AG09309 (cell line): ENCODE measurements at places on chromosomes 5 and 9.

DNA sequence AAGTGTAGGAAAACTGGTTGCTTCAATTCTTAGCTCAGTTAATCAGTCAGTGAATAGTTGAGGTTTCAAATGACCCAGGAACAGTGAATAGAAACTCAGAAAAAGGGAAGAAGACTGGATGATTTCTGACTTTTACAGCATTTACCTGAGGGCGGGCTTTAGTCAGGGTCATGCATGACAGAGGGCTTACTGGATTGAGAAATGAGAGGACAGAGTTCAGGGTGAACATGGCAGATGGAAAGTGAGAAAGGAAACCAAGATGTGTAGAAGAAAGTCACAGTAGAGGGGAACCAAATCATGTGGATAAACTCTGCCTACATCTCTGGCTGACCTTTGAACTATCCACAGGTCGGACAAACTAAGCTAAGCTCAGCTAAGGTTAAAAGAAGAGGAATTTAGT lies 596.0 kb downstream of the SEMA5A start:
- no peak for DNase-seq

DNA sequence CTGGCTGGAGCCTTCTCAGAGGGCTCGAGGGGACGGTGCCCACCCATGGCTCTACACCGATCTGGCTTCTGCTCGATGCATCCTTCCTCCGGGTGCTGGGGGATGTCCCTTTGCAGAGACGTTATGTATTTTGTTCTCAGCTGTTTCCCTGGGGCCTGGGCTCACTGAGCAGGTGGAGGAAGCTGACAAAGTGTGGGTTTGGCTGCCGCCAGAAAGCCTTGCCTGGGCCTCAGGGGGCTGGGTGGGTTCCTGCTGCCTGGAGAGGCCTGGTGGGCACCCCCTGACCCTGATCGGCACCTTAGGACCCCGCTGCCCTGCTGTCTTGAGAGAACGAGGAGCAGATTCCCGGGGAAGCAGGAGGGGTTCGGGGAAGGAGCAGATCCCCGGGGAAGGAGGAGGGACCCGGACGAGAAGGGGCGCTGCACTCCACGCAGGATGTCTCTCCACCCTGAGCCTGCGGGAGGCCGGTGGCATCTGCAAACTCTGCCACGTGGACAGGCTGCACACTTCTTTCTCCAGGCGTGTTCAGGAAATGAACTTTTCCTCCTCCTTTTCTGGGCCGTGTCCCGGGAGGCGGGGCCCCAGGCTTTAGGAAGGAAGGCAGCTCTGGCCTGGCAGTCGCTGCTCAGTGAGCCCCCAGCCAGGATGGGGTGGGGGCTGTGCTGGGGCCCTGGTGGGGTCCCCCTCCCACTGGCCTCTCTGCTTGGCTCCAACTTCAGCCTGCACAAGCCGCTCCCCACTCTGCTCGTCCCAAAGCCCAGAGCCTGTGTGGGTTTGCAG lies 148.9 kb downstream of the RXRA start:
- DNase-seq, result no peak

GRCh38 chr5:20972419-20972925 lies 984.5 kb upstream of the CDH18 start:
- no peak for DNase-seq

DNA sequence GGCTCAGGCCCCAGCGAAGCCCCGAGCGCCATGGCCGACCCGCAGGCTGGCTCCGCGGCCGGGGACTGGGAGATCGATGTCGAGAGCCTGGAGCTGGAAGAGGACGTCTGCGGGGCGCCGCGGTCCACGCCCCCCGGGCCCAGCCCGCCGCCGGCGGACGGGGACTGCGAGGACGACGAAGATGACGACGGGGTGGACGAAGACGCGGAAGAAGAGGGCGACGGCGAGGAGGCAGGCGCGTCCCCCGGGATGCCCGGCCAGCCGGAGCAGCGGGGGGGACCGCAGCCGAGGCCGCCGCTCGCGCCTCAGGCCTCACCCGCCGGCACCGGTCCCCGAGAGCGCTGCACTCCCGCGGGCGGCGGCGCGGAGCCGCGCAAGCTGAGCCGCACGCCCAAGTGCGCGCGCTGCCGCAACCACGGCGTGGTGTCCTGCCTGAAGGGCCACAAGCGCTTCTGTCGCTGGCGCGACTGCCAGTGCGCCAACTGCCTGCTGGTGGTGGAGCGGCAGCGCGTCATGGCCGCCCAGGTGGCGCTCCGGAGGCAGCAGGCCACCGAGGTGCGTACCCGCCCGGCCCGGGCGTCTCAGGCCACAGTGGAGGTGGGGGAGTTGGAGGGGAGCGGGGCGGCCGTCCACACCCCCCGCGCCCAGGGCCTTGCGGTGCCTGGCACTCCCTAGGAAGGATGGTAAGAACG lies 1.6 kb downstream of the DMRT2 start:
- DNase-seq, result no peak

- DNase-seq, result peak; percentile 37
These were observed 1.1 kb downstream of the FKBP15 start for GRCh38 chr9:113219969-113220368.

GRCh38 chr9:6991418-6991817 lies 233.6 kb downstream of the KDM4C start:
- DNase-seq, result no peak

GRCh38 chr5:43106290-43106638 lies 14.4 kb upstream of the ZNF131 start:
- no peak for DNase-seq

DNA sequence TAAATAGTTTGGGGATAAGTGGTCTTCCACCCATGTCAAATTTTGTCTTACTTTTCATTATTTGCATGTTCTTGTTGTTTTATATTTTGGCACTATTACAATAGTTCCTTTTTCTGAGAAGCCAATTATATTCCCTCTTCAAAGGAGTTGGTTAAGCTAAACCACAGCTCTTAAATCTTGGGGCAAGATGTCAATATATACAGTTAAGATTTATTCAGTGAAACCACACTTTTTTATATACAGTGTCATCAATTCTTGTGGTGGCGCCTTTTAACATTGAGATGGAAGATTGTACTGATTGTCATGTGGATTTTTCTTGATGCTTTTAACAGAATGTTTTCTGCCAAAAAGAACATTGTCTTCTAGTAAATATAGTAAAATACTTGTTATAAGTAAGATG lies 104.1 kb downstream of the MTREX start:
- no peak for DNase-seq

DNA sequence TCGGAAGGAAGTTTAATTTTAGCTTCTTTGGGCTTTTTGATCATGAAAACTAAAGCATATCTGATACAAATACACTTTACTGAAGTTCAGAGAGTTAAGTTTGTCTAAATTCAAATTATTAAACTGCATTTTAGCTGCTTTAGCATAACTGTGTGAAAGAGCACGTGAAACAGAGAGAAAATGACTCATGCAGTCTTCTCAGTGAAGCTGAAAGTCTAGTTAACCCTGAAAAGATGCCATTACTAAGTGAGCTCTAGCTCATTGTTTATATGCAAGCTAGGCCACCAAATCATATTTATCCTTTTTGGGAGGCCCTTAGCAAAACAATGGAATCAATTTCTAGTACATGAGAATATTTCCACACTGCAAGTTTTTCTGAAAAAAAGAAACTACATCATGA lies 27.6 kb downstream of the TPD52L3 start:
- DNase-seq, result peak; percentile 17

- no peak for DNase-seq
These were observed 13.3 kb upstream of the GADD45G start for GRCh38 chr9:89591274-89592212.

GRCh38 chr9:84970432-84970831 lies 300.9 kb downstream of the NTRK2 start:
- no peak for DNase-seq

DNA sequence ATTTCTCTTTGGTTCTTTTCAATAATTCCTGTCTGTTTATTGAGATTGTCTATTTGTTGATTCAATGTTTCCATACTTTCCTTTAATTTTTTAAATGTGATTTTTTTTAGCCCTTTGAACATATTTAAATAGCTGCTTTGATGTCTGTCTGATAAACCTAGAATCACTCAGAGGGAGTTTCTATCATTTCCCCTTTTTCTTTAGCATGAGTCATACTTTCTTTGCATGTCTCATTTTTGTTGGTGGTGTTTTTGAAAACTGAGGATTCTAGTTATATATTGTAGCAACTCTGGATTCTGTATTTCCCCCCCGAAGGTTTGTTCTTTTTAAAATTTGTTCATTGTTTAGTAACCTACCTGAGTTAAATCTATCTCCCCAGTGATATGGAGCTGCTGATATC lies 24.2 kb upstream of the ZNF618 start:
- no peak for DNase-seq

DNA sequence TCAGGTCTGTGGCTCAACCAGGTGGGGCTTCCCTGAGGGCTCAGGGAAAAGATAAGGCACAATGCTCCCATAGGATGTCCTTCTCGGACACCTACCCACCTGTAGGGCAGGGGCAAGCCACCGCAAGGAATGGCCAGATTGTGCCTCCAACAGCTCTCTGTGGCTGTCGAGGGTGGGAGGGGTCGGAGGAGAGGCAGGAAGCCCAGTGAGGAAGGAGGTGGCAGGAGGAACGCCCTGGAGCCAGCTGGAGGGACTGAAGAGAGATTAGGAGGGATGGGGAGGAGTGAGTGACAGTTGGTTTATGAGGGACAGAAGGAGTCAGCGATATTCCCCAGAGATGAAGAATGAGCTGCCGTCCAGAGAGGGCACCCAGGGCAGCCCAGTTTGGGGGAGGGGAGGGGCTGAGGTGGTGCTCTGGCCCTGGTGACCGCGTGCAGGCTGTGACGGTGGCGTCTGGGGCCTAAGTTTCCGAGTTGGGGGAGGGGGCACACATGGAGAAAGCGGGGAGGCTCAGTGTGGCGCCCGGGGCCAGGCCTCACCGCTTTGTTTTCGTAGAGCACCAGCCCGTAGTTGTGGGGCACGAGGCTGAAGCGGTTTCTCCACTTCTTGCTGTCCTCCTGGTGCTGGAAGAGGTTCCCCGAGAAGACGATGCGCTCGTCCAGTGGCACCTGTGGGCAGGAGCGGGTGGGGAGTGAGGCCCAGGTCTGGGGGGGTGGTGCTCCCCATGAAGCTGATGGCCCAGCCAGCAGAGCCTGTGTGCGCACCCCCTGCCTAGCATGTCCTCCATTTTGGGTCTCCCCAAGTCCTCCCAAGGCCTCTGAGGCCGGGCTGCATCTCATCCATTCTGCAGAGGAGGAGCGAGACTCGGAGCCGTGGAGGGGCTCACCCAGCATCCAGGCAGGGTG lies 75.6 kb downstream of the LRSAM1 start:
- DNase-seq, result no peak

DNA sequence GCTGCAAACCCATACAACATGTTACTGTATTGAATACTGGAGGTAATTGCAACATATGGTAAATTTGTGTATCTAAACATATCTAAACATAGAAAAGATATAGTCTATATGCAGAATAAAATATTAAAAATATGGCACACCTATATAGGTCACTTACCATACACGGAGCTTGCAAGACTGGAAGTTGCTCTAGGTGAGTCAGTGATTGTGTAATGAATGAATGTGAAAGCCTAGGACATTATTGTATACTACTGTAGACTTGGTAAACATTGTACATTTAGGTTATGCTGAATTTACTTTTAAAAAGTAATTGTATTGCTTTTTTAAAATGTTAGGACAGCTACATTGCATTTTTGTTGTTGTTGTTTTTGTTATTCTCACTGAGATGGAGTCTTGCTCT lies 968.8 kb downstream of the TLE1 start:
- DNase-seq, result no peak

DNA sequence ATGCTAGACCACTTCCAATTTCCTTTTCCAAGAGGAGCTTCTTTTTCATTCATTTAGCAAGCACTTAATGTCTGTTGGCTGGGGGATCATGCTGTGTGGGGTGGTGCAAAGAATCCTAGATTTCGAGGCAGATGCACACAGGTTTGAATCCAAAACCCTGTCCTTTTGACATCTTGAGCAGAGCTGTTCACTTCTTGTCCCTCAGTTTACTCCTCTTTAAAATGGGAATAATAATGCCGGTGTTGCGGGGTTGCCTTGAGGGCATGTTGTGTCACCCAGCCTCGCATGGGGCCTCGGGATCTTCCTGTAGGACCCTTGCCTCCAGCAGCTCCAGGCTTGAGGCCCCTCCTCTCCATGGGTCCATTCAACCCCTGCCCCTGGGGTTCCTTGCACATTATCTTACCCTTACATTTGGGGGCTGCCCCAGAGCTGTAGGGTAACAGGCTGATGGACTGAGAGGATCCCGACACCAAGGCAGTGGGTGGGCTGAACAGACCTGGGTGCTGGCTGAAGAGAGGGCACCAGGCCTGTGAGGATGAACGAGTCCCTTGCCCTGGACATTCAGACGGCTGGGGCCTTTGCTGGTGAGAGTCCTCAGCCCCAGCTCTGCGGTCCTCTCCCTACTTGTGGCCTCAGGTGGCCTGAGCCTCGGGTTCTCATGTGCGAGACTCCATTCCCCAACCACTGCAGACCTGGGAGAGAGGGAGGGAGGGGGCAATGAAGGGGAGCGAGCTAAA lies 145.8 kb downstream of the BARX1 start:
- DNase-seq, result no peak

GRCh38 chr5:84585218-84585617 lies 200.5 kb upstream of the EDIL3 start:
- DNase-seq, result no peak

GRCh38 chr9:98801561-98801960 lies 5.2 kb upstream of the ANKS6 start:
- DNase-seq, result no peak

DNA sequence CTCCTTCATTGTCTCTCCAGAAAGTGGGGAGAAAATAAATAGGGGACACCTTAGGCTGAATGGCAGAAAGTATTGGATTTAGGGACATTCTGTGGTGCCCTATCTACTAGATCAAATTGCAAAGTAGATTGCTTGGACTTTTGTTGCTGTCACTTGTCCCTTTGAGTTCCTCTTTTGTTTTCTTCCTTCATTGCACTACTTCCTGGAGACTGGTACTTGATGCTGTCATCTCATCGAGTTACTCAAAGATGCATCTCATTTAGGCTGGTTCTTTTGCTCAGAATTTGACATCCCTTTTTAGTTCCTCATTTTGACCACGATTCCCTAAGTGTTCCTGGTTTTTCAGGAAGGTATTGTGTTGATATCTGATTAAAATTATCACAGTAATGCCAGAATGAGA lies 137.6 kb downstream of the ADGRV1 start:
- DNase-seq, result no peak

- no peak for DNase-seq
These were observed 223.9 kb upstream of the DMRT1 start for GRCh38 chr9:617445-618085.

DNA sequence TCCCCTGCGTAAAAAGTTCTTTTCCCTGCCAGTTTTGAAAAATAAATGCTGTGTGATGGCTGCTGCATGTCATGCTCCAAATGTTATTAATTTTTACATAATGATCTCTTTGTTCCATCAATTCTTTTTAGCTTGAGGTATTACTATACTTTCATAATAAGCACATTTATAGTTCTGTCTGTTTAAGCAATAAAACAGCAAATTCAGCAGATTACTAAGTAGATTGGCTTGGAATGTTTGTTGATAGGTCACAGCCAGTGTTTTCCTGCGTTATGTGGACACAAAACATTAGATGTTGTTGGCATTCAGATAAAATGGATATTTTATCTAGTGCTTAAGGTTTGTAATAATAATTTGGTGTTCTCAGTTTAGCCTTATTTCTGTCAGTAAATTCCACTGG lies 242.0 kb downstream of the KDM4C start:
- DNase-seq, result no peak
